ENCODE measurements at places on chromosomes 16 and 17. TPM values are rescaled to one million over a fixed set of nuclear protein-coding genes. Genes with fewer than 3 reads are reported as not detected.

The C16orf92 gene
- not detected for total RNA-seq

The MED1 gene
- total RNA-seq = 31.1 TPM

The FZD2 gene
- 37.4 TPM for total RNA-seq

The RNF166 gene
- 19.8 TPM for total RNA-seq

The USP43 gene
- total RNA-seq = 5.1 TPM

The CLEC18B gene
- total RNA-seq = 0.33 TPM

The CHD9NB gene
- 1.7 TPM for total RNA-seq

The NPIPB9 gene
- total RNA-seq = 1.8 TPM

The CCT6B gene
- 1.9 TPM for total RNA-seq

The TERB1 gene
- total RNA-seq = not detected

The CRK gene
- 75.7 TPM for total RNA-seq

The KCNH6 gene
- not detected for total RNA-seq

The TPPP3 gene
- 13.3 TPM for total RNA-seq

The SMIM36 gene
- not detected for total RNA-seq

The FBXW10 gene
- total RNA-seq = 0.95 TPM

The PABPN1L gene
- total RNA-seq = not detected

The ZNF778 gene
- total RNA-seq = 13.1 TPM

The C17orf58 gene
- total RNA-seq = 20.0 TPM

The ADAP2 gene
- total RNA-seq = 3.7 TPM

The CA4 gene
- not detected for total RNA-seq

The PLA2G10 gene
- total RNA-seq = not detected

The FBRS gene
- total RNA-seq = 40.4 TPM

The TPSD1 gene
- total RNA-seq = not detected

The PDE6G gene
- 2.5 TPM for total RNA-seq

The TMEM220 gene
- total RNA-seq = 3.0 TPM

The TBC1D28 gene
- not detected for total RNA-seq

The HSD17B2 gene
- not detected for total RNA-seq

The TBC1D26 gene
- not detected for total RNA-seq

The DRG2 gene
- total RNA-seq = 50.5 TPM

The CORO1A gene
- 3.7 TPM for total RNA-seq

The NAGPA gene
- total RNA-seq = 19.1 TPM

The CD300E gene
- not detected for total RNA-seq

The HID1 gene
- 7.3 TPM for total RNA-seq

The ABCA6 gene
- total RNA-seq = not detected

The TNFRSF13B gene
- total RNA-seq = not detected

The MYO15A gene
- total RNA-seq = 0.42 TPM

The CHMP1A gene
- 87.8 TPM for total RNA-seq

The WFIKKN2 gene
- total RNA-seq = not detected

The MYH11 gene
- total RNA-seq = 0.22 TPM

The KCNH4 gene
- total RNA-seq = 0.43 TPM

The CD300A gene
- total RNA-seq = 0.07 TPM

The RBFOX1 gene
- total RNA-seq = not detected

The CCDC200 gene
- not detected for total RNA-seq

The SNX20 gene
- not detected for total RNA-seq

The PRPSAP1 gene
- total RNA-seq = 74.6 TPM

The EXOC3L1 gene
- total RNA-seq = 0.03 TPM

The FA2H gene
- 34.7 TPM for total RNA-seq

The PRSS53 gene
- total RNA-seq = 1.8 TPM

The CCL2 gene
- 69.5 TPM for total RNA-seq

The OR1F1 gene
- 0.59 TPM for total RNA-seq

The PIGQ gene
- 38.5 TPM for total RNA-seq

The TPSG1 gene
- total RNA-seq = 0.10 TPM

The ALDH3A1 gene
- 843 TPM for total RNA-seq

The DPEP3 gene
- not detected for total RNA-seq

Measured in A549 treated with DMSO at 1 μM for 4 hours (cell line).